ENCODE measurements at places on chromosomes 11 and 22.
A peak's percentile ranks its signal among the peaks of the same experiment; 100 is the strongest.

DNA sequence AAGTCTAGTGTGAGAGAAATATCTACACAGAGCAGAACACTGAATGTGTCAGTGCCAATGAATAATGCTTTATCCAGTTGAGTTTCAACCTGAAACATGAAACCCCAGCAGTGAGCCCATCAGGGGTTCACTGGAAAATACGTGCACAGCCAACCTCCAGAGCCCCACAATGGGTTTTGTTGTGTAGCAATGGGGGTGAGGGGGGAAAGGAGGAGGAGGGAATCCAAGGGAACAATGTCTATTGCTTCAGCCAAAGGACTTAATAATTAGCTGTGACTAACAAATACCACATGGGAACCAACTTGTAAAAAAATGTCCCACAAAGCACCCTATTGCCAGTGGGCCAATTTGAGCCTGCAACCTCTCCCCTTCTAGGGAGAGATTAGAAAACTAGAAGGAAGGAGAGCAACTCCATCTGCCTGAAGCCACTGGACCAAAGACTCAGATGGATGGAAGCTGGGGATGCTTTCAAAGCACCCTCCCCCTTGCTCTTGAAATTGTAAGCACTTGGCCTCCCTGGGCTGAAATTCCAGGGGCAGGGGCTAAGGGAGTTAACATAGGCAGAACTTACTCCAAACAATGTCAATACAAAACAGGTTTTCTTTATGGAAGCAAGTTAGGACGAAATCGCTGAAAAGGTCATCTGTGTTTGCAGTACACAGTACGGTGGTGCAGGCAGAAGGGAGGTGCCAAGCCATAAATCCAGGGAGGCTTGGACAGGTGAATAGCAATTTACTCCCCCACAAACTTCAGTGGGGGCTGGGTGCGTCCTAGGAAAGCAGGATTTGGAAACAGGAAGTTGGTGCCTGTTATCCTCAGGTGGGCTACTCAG, 99.8 kb downstream of the ARL14EP start:
- no peak for DNase-seq

GRCh38 chr11:77883775-77884174, 62.8 kb downstream of the AAMDC start:
- DNase-seq = no peak

GRCh38 chr11:58647866-58648265, 25.4 kb downstream of the CNTF start:
- DNase-seq = no peak

DNA sequence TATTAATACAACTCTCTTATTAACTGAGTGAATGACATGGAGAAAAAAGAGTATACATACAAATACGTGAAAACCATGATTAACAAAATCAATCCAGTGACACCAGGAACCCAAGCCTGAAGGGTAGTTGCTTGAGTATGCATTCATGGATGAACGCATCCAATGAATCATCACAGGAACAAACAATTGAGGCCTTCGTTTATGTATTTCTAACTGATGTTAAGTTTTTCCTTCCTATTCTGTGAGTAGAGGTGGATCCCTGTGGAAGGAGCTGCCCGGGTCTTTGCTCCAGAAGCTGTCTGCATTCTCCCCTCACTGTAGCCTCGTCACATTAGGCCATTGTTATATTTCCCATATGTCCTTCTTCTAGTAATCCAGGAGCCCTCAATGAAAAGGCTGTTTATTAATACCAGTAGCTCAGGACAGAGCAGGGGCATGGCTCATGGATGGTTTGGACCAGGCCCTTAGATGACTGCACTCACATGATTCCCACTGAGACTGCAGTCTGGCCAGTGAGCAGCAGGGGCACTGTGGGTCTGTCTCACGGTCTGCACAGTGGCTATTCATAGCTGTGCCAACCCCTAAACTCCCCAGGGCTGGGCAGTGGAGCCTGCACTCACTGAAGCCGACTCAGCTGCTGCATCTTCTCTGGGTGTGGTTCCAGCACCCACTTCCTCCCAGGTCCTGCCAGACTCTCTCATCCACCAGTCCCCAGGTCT, 128.1 kb upstream of the TOP3B start:
- DNase-seq = peak; percentile 12

- DNase-seq = no peak
These were observed 17.8 kb upstream of the PIM3 start for GRCh38 chr22:49942565-49943404.

GRCh38 chr11:70434813-70435278, 36.5 kb downstream of the CTTN start:
- no peak for DNase-seq

DNA sequence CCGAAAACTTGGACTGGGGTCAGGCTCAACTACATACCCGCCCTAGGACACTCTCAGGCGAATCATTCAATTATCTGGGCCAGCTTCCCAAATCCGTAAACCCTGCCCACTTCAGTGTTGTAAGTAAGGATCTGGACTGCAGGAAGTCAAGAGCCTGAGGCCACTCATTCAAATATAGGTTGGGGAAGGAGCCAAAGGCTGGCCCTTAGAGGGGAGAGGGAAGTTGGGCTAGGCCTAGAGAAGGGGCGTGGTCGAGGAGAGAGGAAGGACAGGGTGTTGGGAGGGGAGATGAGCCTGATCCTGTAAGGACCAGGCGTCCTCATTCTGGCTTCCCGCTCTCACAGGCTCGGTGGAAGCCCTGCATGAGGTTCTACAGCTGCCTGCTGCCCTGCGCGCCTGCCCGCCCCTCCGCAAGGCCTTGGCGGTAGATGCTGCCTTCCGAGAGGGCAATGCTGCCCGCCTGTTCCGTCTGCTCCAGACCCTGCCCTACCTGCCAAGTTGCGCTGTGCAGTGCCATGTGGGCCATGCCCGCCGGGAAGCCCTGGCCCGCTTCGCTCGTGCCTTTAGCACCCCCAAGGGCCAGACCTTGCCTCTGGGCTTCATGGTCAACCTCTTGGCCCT, 3.0 kb downstream of the SAC3D1 start:
- DNase-seq = no peak

- DNase-seq = no peak
These were observed 36.6 kb upstream of the GRAMD1B start for GRCh38 chr11:123393312-123393927.

GRCh38 chr11:111472228-111472627, 40.0 kb downstream of the BTG4 start:
- DNase-seq = no peak

GRCh38 chr22:47484960-47485569, 722.6 kb downstream of the TBC1D22A start:
- DNase-seq = no peak

GRCh38 chr22:25817092-25817943, 75.3 kb downstream of the MYO18B start:
- no peak for DNase-seq

GRCh38 chr22:24486501-24486921, 8.6 kb upstream of the UPB1 start:
- peak; percentile 52 for DNase-seq

- DNase-seq = no peak
These were observed 18.9 kb downstream of the SHISAL1 start for GRCh38 chr22:44293876-44294275.

DNA sequence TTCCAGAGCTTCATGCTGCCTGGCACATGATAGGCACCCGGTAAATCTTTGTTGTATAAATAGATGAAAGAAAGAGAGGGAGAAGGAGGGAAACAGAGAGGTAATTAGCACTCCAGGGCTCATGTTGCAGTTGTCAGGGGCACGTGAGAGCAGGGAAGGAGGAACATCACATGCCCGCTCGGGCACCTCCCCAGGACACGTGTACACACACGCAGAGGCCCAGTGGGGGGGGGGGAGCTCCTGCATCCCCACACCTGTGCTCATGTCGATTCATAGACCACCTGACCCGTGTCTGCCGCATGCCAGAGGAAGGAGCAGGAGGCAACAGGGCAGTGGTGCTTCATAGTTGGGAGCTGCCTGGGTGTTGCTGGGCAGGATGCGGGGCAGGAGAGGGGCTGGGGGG, 37.1 kb upstream of the NNMT start:
- no peak for DNase-seq

GRCh38 chr22:31578171-31578570, 81.8 kb downstream of the SFI1 start:
- no peak for DNase-seq

- DNase-seq = no peak
These were observed 13.4 kb downstream of the KDELR3 start for GRCh38 chr22:38481162-38481870.

DNA sequence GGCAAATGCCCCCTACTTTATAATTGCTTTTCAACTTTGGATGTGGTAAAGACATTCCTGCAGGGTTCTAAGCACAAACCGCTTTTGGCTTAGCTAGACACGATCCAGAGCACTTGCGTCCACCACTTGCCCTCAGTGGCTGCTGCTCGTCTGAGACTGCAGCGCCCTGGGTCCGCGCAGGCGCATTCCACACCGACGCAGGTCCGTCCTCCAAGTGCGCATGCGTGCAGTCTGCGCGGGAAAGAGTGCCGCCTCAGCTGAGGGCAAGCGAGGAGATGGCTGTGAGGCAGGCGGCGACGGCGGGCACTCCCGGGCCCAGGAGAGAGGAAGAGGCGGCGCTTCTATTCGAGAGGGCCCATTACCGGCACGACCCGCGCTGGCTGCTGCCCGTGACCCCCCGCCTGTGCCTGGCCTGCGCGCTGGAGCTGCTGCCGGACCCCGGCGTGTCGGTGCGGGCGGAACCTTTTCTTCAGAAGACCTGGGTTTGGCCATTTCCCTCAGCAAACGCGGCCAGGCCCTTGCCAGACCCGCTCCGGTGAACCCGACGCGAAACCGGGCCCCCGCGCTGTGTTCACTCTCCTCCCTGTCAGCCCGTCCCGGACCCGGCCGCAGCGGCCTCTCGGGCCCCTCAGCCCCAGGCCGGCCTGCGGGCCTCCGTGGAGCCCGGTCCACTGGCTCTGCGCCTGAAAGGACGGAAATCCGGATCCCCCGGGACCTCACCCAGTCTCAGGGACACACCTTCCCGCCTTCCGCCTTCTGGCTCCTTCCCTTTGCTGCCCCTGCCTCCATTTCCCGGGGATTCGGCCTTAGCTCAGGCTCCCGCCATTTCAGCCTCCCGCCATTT, at the start of gene MEI1:
MEI1 (plus strand) TSS at position 240 of the 844 bp plus-strand sequence; CDS start at position 276, 36 bp downstream.
- peak; percentile 45 for DNase-seq

- no peak for DNase-seq
These were observed 103.4 kb downstream of the NAV2 start for GRCh38 chr11:19816040-19816439.

DNA sequence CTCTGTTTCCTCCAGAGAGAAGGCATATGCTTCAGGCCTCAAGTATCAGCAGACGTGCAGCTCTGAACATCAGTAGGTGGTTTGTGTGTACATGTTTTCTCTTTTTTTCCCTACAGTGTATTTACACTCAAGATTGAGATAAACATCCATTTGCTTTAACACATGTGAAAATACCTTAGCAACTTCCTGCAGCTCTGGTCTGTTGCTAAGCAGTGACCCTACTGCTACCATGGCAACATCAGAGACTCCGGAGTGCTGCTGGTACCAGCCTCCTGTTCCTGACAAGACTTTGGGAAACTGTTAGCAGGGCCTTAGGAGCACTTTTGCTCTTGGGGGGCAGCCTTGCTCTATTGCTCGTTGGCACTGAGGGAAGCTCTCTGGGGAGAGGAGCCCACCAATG, 221.2 kb upstream of the PLET1 start:
- DNase-seq = no peak

- DNase-seq = no peak
These were observed 30.1 kb downstream of the ANO1 start for GRCh38 chr11:70108250-70108649.

GRCh38 chr11:76339221-76339620, 41.7 kb downstream of the THAP12 start:
- no peak for DNase-seq

DNA sequence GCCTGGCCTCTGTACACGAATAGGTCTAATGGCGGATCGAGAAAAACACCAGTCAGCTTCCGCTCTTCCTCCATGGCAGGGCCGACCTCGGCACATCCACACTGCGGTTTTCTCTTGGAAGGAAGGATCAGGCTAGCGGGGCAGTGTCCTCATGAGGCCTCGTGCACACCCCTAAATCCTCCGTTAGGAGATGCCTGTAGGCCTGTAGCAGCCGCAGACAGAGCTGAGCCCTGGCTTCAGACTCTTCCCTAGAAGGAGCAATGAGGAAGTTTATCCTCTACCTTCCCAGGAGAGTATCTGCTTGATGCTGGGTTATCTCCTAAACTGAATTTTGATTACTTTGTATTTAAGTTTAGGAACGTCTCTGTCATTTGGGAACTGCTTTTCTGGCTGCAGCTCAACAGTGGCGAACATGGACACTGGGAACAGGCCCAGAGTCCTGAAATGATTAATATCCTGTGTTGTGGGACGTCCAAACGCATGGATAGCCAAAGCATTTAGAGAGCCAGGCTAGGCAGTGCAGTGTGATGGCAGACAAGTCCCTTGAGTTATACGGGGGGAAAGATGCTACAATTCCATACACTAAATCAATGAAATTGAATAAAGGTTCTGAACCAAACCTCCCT, 16.5 kb upstream of the BMAL1 start:
- no peak for DNase-seq

- no peak for DNase-seq
These were observed 1117.7 kb downstream of the BRD1 start for GRCh38 chr22:48709976-48710375.

GRCh38 chr11:12674936-12675696, 895 bp downstream of the TEAD1 start:
- no peak for DNase-seq

GRCh38 chr11:76209973-76210930, 4.0 kb upstream of the WNT11 start:
- DNase-seq = no peak

- no peak for DNase-seq
These were observed 34.7 kb downstream of the PDE3B start for GRCh38 chr11:14678350-14678749.

DNA sequence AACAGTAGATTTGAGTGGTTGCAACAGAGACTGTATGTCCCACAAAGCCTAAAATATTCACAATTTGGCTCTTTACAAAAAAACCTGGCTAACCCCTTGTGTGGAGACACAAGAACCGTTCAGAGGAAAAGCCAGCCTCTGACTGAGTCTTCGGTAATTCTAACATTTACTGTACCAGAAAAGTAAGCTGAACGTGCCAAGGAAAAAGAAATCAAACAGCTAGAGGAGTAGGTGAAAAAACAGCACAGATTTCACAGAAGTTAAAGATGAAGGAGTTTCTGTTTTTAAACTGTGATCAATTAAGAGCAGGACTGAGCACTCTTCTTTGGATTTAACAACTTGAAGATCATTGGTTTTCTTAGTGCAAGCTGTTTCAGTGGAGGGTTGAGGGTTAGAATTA, 424.7 kb upstream of the KIRREL3 start:
- DNase-seq = no peak

GRCh38 chr11:133149698-133150097, 382.6 kb downstream of the OPCML start:
- no peak for DNase-seq

- DNase-seq = no peak
These were observed 471 bp upstream of the AHNAK start for GRCh38 chr11:62546929-62547625.

GRCh38 chr11:104791896-104792295, 106.4 kb downstream of the CASP12 start:
- DNase-seq = no peak

DNA sequence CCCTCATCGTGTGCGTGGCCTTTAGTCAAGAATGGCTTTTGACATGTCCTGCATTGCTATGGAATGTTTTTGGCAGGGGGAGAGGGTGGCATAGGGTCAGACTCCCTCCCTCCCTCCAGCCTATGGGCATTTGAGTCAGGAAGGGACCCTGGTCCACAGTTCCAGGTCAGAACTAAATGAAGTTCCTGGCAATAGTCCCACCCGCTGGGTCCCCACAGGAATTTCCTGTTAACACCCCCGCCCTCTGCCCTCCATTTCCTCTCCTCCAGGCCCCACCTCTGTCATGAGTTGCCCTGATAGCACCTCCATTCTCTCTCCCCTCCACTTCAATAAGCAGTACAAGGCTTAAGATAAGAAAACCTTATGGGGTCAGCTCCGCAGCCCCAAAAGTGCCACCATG, 40.8 kb upstream of the LMO2 start:
- DNase-seq = no peak
